Uterus (tissue), 4 donors: ENCODE measurements at places on chromosomes 2 and 18. TPM values are rescaled to one million over a fixed set of nuclear protein-coding genes. Genes with fewer than 3 reads are reported as not detected.

DNA sequence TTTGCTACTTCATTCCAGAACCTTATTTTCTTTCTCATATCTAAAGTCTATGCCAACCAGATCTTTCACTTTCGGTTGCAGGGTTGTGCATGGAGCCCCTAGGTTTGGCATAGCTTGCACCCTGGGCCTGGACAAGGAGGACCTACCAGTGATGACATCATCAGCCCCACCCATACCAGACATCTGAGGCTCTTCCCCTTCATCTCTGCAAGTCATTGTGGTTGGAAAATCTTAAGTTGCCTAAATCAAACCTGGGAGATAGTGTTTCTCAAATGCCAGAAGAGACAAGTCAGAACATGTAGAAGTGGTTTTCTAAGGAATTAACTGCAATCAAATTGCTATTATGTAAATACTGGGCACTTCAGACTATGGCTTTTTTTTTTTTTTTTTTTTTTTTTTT is 363.3 kb downstream of the ZNF516 start:
- no peaks in the 10 kb centered on the region for H3K4me1 ChIP-seq
- H3K4me3 ChIP-seq: no peak overlapping the region
- H3K27me3 ChIP-seq: no peaks in the 10 kb centered on the region

DNA sequence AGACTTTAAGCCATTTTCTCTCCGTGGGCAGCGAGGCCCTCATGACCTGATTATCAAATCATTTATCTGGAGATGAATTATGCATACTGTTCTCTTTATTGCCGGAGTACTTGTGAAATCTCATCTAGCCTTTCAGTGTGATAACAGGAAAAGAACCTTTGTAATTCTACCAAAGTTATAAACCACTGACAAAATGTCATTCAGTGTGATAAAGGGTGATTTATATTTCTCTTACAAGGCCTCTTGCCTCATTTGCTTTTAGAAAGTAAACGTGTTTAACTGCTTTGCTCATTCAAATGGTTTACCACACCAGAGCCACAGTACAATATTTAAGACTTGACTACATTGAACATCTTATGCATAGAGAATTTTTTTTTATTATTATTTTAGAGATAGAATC is 13.8 kb downstream of the MTCL1 start:
- H3K27me3 ChIP-seq: no peaks in the 10 kb centered on the region
- H3K4me3 ChIP-seq: no peak overlapping the region
- DNase-seq: no peak
- no peak overlapping the region for H3K27ac ChIP-seq
- no peaks in the 10 kb centered on the region for H3K36me3 ChIP-seq
- H3K4me1 ChIP-seq: no peaks in the 10 kb centered on the region

GRCh38 chr2:48197618-48198017 is 291.3 kb upstream of the FBXO11 start:
- DNase-seq: no peak
- no peaks in the 10 kb centered on the region for H3K36me3 ChIP-seq
- H3K4me3 ChIP-seq: no peak overlapping the region

DNA sequence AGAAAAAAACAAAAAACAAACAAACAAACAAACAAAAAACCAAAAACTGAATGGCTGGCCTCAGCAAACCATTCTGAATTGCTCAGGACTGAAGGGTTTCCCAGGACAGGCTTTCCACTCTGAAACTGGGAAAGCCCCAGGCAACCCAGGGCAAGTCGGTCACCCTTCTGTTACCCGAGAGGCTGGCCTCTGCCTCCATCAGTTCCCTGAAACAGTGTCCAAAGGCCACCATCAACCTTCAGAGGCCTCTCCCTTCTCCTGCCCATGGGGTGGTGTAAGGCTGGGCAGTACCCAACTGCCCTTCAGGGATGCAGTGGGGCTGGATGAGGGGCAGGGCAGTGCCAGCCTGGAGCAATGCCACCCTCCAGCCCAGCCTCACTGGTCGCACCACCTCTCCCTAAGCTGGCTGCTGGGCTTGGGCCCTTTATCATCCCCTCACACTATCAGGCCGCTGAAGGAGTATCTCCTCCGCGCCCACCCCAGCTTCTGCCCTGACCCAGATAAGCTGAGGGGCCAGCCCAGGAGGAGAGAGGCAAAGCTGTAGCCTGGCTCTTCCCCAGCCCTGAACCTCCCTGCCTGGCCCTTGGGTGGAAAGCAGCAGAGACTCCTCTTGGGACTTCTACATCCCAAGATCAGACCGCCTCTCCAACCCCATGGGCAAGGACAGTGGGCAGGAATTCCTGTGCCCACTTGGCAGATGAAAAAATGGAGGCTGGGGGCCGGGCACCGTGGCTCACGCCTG is 35.9 kb downstream of the ZFP36L2 start:
- no peak overlapping the region for H3K27ac ChIP-seq
- H3K4me3 ChIP-seq: no peak overlapping the region
- peaks cover 3% of the 10 kb centered on the region for H3K4me1 ChIP-seq
- H3K36me3 ChIP-seq: no peaks in the 10 kb centered on the region

DNA sequence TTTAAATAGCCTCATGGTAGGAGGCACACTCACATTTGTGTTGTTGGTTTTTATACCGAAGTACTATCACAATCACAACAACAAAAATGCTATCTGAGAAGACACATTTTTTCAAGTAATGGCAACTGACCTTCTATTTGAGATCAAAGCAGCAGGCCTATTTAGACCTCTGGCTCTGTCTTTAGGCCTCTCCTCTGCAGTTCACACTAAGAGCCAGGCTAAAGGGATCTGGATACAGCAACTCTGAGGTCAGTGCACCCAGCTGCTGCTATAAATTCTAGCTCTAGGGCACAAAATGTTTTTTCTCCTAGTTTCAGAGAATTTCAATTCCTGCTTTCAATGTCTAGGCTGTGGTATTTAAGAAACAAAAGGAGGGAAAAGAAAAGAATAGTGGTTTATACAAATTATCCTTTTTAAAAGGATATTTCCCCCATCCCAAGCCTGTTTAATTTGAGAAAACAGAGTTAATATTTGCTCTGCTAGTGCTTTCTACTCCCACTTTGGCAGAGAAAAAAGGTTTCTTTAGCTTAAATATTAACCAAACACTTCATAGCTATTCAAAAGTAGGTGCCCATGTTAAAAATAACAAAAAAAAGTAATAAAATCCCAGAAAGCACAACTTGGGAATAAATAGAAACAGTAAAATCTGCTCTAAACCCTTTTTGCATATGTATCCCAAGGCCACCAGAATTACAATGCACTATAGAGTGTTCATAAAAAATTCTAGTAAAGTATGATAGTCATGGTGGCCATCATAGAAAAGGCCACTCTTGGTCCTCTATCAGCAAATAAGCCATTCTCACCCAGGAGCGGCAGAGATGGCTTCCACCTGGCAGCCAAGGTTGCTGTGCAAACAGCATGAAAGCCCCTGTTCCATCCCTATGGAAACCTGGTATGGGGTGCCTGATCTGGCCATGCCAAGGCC is 293.6 kb upstream of the SESTD1 start:
- H3K27ac ChIP-seq: no peak overlapping the region
- no peaks in the 10 kb centered on the region for H3K36me3 ChIP-seq
- no peaks in the 10 kb centered on the region for H3K27me3 ChIP-seq
- no peak for DNase-seq

DNA sequence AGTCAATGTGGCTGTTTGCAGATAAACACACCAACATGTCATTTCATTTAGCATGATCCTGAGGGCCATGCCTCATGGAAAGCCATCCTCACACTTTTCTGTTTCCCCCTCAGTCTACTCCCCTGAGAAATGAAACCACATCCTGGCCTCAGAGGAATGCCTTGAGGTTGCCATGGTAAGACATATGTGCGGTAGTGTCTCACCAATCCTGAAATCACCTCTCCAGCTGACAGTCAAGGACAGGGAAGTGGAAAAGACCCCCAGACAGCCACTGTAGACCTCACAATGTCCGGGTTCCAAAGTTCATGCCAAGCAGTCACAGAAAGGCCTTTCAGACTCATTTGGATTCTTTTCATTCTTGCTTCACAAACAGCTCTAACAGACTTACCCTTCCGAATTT is 175.2 kb upstream of the PKDCC start:
- no peaks in the 10 kb centered on the region for H3K4me1 ChIP-seq
- no peak overlapping the region for H3K27ac ChIP-seq
- H3K36me3 ChIP-seq: no peaks in the 10 kb centered on the region
- no peak overlapping the region for H3K4me3 ChIP-seq
- H3K27me3 ChIP-seq: no peaks in the 10 kb centered on the region

GRCh38 chr2:21026479-21027282 is 17.2 kb downstream of the APOB start:
- H3K36me3 ChIP-seq: no peaks in the 10 kb centered on the region
- no peaks in the 10 kb centered on the region for H3K27me3 ChIP-seq
- no peak overlapping the region for H3K4me3 ChIP-seq
- no peaks in the 10 kb centered on the region for H3K4me1 ChIP-seq
- no peak overlapping the region for H3K27ac ChIP-seq

DNA sequence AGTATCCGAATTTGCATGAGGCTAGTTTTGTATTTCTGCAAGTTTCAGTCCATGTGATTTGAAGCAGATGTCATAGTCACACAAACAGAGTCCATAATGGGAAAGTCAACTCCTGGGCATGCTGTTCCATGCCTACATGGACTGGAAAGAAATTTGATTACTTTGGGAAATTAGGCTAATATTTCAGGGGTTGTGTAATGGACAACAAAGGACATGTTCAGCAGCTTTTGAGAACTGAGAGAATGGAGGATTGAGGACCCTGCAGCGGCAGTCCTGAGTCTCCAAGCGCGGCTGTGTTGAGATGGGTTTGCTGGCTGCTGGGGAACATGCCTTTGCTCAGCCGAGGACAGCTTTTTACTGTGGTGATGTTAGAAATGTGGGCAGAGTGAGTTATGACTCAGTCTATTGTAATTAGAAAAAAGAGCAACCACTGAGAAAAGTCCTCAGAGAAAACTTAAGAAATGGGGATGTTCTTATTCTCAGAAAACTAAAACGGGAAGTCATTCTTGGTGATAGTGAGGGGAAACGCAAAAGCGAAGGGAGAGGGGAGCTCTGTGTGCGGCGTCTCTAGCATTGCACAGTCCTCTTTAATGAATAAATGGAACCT is 149.2 kb downstream of the FAM210A start:
- H3K36me3 ChIP-seq: no peaks in the 10 kb centered on the region
- H3K27ac ChIP-seq: no peak overlapping the region
- DNase-seq: no peak
- no peaks in the 10 kb centered on the region for H3K4me1 ChIP-seq
- H3K4me3 ChIP-seq: no peak overlapping the region

DNA sequence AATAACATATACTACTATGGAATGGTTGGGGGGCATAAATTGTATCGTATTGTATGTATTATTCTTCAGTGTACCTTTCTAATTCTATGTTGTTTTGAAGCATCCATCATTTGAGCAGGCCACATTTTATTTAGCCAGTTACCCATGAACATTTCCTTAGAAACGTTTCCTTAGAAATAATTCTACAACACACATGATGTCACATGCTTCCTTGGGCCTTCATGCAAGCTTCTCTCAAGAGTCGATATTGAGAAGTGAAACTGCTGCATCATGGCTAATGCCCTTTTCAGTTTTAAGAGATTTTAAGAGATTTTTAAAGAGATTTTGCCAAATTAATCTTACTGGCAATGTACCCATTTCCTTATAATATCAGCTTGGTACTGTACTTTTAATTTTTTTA is 63.9 kb downstream of the ALPK2 start:
- no peak overlapping the region for H3K27ac ChIP-seq
- no peak for DNase-seq
- no peaks in the 10 kb centered on the region for H3K4me1 ChIP-seq
- no peak overlapping the region for H3K4me3 ChIP-seq
- H3K36me3 ChIP-seq: no peaks in the 10 kb centered on the region
- H3K27me3 ChIP-seq: no peaks in the 10 kb centered on the region

DNA sequence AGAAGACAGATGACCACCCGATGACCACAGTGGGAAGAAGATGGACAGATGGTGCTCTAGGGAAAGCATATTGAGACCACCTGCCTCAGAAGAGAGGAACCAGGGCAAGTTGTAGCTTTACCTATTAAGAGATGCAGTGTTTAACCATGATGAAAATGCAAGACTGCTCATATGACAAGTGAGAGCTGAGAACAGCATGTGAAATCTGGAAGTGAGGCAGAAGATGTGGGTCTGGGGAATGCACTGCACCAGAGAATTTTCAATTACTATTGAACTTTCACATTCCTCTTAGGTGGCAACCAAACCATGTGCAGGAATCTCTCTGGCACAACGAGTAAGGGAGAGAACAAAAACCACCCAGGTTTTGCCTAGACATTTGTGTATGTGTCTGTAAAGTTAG is 184.8 kb upstream of the CRIM1 start:
- H3K4me3 ChIP-seq: no peak overlapping the region
- DNase-seq: no peak
- no peaks in the 10 kb centered on the region for H3K4me1 ChIP-seq
- H3K27me3 ChIP-seq: no peaks in the 10 kb centered on the region

DNA sequence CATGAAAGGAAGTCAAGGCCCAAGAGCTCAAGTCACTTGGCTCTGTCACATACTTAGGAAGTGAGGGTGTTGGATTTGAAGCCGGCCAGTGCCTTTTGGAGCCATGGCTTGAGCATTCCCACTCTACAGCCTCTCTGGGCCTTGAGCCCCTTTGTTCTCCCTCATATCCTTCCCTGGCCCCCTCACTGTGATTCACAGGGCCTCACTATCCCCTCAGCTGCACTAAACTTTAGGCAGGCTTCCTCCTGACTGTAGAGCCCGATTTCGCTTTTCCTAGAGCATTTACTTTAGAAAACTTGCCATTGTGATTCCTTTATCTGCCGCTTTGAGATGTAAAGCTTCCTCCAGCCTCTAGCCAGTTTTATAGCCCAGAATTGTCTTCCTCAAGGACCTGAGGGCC is 107.6 kb downstream of the FBXO15 start:
- H3K27ac ChIP-seq: no peak overlapping the region
- no peak for DNase-seq
- no peaks in the 10 kb centered on the region for H3K27me3 ChIP-seq
- H3K36me3 ChIP-seq: no peaks in the 10 kb centered on the region
- H3K4me3 ChIP-seq: no peak overlapping the region
- no peaks in the 10 kb centered on the region for H3K4me1 ChIP-seq

DNA sequence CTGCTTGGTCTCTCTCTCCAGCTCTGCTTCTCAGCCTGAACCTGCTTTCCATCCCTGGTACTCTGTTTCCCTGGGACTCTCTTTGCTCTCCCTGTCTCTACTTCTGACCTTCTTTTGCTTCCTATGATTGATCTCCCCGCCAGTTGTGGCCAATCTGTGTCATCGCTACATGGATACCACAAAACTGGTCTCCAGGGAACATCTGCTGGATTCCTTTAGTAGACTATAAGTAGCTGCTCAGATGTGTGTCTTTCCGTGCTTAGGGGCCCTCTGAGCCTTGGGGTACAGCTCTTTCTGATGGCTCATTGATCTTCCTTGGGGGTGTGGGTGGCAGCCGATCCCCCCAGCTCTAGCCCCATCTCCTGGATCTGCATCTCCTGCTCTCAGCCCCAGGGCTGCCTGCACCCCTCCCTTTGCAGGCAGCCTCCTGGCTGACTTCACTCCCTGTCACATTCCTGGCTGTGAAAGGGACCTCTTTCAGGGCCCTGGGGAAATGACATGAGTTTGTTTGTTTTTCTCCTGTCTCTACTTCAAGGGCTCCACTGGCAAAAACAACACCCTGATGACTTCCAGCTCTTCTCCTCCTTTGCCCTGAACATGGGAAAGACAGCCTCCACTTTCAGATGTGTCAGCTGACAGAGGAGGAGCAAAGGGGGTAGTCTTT is 333.7 kb downstream of the CYP26B1 start:
- DNase-seq: no peak
- no peak overlapping the region for H3K27ac ChIP-seq
- H3K4me3 ChIP-seq: no peak overlapping the region
- H3K4me1 ChIP-seq: no peaks in the 10 kb centered on the region
- H3K36me3 ChIP-seq: no peaks in the 10 kb centered on the region
- H3K27me3 ChIP-seq: no peaks in the 10 kb centered on the region

Gene IL1A
- total RNA-seq: 0.41 TPM

Gene TUBA4B
- total RNA-seq: not detected

Gene IL1RL1
- total RNA-seq: 9.6 TPM

Gene CXCR4
- total RNA-seq: 7.1 TPM

Gene SELENOI
- 27.9 TPM for total RNA-seq

Gene CNTNAP5
- not detected for total RNA-seq

Gene RNPEPL1
- 7.2 TPM for total RNA-seq
